ENCODE measurements at places on chromosomes 16 and 17.
A peak's percentile ranks its signal among the peaks of the same experiment; 100 is the strongest.

DNA sequence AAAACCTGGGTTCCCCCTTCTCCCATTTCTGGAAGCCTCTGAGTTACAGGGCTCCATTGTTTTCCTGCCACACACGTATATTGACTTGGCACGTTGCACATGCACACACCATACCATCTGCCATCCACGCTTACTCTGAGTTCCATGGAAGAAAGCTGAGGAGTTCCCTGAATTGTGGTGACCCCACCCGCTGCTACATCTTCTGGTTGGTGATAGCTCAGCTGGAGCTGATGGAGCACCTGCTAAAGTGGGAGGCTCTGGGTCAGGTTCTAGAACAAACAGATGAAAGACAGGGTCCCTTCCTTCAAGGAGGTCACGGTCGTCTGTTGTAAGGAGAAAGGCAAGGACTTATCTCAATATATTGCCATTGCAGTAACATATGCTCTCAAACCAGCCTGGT, 41.1 kb downstream of the TMEM11 start:
- H3K4me1 ChIP-seq: no peaks in the 10 kb centered on the region
- no peak for DNase-seq
- H3K27me3 ChIP-seq: no peaks in the 10 kb centered on the region
- no peak overlapping the region for H3K27ac ChIP-seq

GRCh38 chr17:49730078-49730784, 22.5 kb upstream of the SLC35B1 start:
- H3K27ac ChIP-seq: no peak overlapping the region
- H3K27me3 ChIP-seq: no peaks in the 10 kb centered on the region
- H3K36me3 ChIP-seq: no peaks in the 10 kb centered on the region
- H3K4me1 ChIP-seq: peaks cover 4% of the 10 kb centered on the region
- DNase-seq: no peak

DNA sequence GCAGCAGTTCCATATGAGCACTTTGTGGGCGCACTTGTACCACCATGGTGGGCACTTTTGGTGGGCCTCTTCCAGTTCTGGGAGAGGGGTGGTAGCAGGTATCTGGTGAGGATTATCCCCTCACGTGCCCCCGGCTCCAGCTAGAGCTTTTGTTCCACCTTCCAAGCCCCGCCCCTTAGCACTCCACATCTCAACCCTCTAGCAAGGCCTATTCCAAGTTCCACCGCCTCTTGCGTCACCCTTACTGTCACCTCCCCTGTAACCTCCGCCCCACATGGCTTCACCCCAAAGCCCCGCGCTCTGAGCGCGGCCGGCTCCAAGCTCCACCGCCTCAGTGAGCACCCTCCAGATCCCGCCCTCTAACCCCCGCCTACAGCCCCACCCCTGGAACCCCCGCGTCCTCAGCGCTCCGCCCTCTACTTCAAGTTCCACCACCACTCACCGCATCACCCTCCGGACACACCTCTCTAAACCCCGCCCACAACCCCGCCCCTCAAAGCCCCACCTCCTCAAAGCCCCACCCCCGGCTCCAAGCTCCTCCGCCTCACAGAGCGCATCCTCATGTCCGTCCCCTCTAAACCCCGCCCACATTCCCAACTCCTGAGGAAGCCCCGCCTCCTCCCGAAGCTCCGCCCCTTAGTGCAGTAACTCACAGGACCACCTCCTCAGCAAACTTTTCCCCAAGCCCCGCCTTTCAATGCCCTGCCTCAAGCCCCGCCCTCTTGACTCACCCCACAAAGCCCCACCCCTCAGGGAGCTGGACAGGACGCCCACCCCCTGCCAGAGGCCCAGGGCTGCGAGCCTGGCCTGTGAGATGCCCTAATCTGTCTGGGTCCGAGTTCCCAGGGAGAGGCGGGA, 11.1 kb downstream of the SCN4A start:
- H3K4me1 ChIP-seq: no peaks in the 10 kb centered on the region
- no peaks in the 10 kb centered on the region for H3K36me3 ChIP-seq
- H3K27me3 ChIP-seq: no peaks in the 10 kb centered on the region
- H3K4me3 ChIP-seq: no peak overlapping the region
- DNase-seq: peak; percentile 79

DNA sequence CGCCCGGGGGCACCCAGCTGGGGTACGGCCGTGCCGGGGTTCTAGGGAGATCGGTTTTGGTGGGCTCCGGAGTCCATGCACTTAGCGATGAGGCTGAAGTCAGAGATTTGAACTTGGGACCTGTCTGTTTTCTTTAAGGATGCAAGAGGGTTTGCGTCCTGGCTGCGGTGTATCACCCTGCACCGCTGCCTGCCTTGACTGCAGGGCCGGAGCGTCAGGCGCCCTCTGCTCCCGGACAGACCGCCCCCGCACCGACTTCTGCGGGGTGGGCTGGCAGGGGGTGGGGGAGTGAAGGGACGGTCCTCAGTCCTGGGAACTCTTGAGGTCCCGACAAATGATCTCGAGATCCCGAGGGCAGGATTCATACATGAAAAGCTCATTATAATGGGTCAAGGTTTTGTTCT, 701 bp downstream of the PDP2 start:
- H3K27ac ChIP-seq: no peak overlapping the region
- H3K4me1 ChIP-seq: peaks cover 7% of the 10 kb centered on the region
- no peaks in the 10 kb centered on the region for H3K27me3 ChIP-seq
- peak overlapping the region; percentile 74 for H3K4me3 ChIP-seq

DNA sequence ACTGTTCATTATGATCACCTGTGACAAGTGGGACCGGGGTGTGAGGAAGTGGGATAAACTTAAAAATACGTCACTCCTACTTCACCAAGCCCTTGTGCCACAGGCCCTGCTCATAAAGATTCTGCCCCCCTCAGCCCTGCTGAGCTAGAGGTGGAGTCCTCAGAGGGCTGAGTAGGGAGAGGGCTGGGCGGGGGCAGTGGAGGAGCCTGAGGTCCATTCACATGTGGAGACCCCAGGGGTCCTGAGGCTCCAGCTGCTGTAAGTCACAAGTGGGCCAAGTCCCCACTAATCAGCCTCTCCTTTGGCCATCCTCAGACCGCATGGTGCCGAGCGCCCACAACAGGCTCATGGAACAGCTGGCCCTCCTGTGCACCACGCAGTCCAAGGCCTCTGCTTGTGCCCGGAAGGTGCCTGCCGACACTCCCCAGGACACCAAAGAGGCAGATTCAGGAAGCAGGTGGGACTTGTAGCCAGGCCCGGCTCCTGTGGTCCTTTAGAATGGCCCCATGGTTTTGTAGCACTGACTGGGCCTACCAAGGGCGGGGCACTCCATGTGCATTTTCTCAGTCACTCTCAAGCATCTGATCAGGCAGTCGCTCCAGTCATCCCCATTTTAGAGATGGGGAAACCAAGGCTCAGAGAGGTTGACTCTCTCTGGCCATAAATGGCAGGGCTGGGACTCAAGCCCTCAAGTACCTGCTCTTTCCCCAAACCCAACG, 10.4 kb downstream of the DNAAF8 start:
- H3K4me1 ChIP-seq: no peaks in the 10 kb centered on the region
- DNase-seq: no peak
- no peaks in the 10 kb centered on the region for H3K36me3 ChIP-seq
- H3K27ac ChIP-seq: no peak overlapping the region
- no peaks in the 10 kb centered on the region for H3K27me3 ChIP-seq
- no peak overlapping the region for H3K4me3 ChIP-seq

DNA sequence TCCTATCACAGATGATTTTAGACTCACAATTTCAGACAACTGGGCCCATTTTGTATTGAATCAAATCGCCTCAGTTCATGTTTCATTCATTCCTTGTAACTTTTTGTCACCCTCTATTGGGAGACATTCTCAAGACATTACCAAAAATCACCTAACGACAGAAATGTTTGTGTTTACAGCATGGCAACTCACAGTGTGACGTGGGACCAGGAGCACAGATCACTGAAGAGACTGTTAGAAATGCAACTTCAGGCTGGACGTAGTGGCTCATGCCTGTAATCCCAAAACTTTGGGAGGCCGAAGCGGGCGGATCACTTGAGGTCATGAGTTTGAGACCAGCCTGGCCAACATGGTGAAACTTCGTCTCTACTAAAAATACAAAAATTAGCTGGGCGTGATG, 249.6 kb downstream of the NTN1 start:
- H3K36me3 ChIP-seq: no peaks in the 10 kb centered on the region
- no peak overlapping the region for H3K27ac ChIP-seq
- H3K4me1 ChIP-seq: no peaks in the 10 kb centered on the region
- DNase-seq: no peak
- H3K4me3 ChIP-seq: no peak overlapping the region

DNA sequence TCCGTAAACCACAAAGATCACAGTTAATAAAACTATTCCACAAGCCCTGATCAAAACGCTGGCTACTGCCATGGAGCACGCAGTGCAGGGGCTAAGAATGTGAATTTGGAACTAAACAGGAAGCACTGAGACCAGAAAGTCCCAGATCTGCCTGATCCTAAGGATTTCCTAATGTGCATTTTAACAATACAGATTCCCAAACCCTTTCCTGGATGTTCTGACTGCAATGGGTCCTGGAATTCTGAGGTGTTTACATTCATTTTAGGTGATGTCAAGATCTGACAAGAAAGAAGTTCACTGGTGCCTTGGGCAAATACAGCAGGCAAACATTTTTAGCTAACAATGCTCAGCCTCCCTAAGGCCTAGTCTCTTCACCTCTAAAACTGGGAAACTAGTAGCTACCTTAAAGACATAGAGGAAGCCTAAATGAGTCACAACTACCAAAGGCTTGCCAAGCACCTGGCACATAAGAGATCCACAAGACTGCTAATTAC, 10.3 kb downstream of the NSMCE1 start:
- H3K27ac ChIP-seq: no peak overlapping the region
- no peaks in the 10 kb centered on the region for H3K4me1 ChIP-seq
- H3K4me3 ChIP-seq: no peak overlapping the region
- H3K27me3 ChIP-seq: no peaks in the 10 kb centered on the region
- H3K36me3 ChIP-seq: peaks cover 8% of the 10 kb centered on the region

DNA sequence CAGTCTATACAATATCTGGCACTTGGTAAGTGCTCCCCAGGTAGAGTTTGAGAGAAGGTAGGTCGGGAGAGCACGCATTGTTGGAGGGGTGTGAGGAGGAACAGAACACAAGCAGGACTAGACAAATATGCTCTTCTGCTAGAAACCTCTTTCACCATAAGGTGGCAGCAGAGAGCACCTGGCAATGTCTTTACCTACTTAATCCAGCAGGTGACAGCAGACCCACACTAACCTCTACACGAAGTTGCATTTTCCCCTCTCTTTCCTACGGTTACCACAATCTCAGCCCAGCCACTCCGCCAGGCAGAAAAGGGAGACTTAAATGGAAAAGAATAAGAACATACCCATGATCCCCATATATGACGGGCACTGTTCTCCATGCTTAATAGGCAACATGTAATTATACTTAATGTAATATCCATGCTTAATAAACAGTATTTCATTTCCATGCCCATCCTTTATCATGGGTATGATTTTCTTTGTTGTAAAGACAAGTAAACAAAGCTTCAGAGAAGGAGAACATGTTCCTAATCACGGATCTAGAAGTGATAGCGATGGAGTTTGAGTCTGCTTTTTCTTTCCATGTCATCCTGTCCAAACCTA, 55.1 kb upstream of the CCL2 start:
- H3K4me1 ChIP-seq: no peaks in the 10 kb centered on the region
- H3K27ac ChIP-seq: no peak overlapping the region
- H3K4me3 ChIP-seq: no peak overlapping the region
- peak; percentile 79 for DNase-seq

- H3K27me3 ChIP-seq: no peaks in the 10 kb centered on the region
- peaks cover 11% of the 10 kb centered on the region for H3K4me1 ChIP-seq
- DNase-seq: no peak
- H3K36me3 ChIP-seq: peaks cover 6% of the 10 kb centered on the region
- H3K27ac ChIP-seq: no peak overlapping the region
- H3K4me3 ChIP-seq: no peak overlapping the region
These were observed 25.1 kb downstream of the STAT5B start for GRCh38 chr17:42251115-42251514.

DNA sequence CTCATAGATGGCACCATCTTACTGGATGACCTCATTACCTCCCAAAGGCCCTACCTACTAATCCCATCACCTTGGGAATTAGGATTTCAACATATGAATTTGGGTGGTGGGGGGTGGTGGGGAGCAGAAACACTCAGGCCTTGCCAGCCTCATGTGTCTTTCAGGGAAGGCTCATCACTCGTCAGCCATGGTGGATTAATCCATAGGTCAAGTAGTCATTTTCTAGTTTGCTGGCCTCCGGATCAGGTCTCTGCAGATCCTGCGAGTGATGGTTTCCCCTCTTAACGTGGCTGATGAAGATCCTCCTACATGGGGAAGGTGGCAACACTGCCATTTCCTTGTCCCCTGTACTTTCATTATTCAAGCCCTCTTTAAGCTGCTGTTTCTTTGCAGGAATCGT, 101.1 kb downstream of the CLEC16A start:
- H3K27ac ChIP-seq: peak overlapping the region; percentile 72
- no peaks in the 10 kb centered on the region for H3K27me3 ChIP-seq
- H3K4me1 ChIP-seq: peaks cover 25% of the 10 kb centered on the region
- DNase-seq: no peak

GRCh38 chr17:46962374-46962790, 16.7 kb downstream of the RPRML start:
- DNase-seq: no peak
- no peaks in the 10 kb centered on the region for H3K4me1 ChIP-seq
- H3K27ac ChIP-seq: no peak overlapping the region
- no peaks in the 10 kb centered on the region for H3K36me3 ChIP-seq
- H3K4me3 ChIP-seq: no peak overlapping the region

DNA sequence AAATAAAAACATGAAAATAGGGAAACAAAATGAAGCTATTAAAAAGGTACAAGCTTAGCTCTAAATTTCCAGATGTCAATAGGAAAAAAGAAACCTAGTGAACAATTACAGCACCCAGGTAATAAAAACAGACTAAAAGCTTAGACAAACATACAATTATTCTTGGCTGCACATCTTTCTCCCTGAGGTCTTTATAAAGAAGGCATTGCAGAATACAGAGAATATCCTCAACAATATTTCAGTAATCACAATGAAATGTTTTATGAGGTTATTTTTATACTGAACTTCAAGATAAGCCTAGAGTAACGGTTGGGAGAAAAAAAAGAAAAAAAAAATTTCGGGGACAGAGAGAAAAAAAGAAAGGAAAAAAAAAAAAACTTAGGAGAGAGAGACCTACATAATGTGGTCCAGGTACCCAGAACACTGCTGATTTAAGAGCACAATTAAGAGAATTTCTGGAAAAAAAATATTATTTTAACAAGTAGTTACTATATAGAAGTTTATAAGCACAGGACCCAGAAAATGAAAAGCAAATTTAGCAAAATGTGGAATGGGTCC, 26.5 kb downstream of the KANSL1 start:
- H3K27me3 ChIP-seq: no peaks in the 10 kb centered on the region
- peaks cover 8% of the 10 kb centered on the region for H3K4me1 ChIP-seq
- no peak for DNase-seq
